ENCODE measurements at places on chromosomes 4 and X.

GRCh38 chrX:41490446-41490845 is 43.3 kb downstream of the NYX start:
- no peak for DNase-seq

- DNase-seq = no peak
Observed at GRCh38 chr4:164904336-164904735, 27.4 kb downstream of the APELA start.

- DNase-seq = no peak
Observed at GRCh38 chrX:55490974-55491373, 1.3 kb upstream of the USP51 start.

- no peak for DNase-seq
Observed at GRCh38 chrX:119735467-119735866, 22.9 kb upstream of the SOWAHD start.

- DNase-seq = no peak
Observed at GRCh38 chr4:20760053-20760452, 59.8 kb downstream of the PACRGL start.

GRCh38 chrX:149631234-149632165 is at the start of gene TMEM185A:
TSS of gene TMEM185A (minus strand) at chrX:149631792. CDS start at chrX:149631580, 212 bp downstream.
- peak; percentile 73 for DNase-seq

DNA sequence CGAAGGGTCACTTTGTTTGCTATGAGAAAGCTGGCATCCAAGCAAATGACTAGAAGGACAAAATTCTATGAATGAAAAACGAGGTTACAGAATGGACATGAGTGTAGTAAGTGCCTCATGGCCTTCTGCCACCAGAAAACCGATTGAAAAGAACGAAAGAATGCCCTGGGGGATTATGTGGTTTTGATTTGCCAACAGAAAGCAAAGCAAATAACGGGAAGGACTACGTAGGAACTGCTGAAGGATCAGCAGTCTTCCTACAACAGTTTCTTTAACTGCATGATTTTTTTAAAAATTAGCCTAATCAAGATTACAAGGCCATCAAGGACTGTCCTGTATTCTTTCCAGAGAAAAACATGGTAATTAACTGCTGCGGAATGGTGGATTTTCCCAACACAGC is 50.6 kb downstream of the NRK start:
- no peak for DNase-seq

GRCh38 chr4:38490753-38491446 is 173.1 kb upstream of the KLF3 start:
- no peak for DNase-seq

DNA sequence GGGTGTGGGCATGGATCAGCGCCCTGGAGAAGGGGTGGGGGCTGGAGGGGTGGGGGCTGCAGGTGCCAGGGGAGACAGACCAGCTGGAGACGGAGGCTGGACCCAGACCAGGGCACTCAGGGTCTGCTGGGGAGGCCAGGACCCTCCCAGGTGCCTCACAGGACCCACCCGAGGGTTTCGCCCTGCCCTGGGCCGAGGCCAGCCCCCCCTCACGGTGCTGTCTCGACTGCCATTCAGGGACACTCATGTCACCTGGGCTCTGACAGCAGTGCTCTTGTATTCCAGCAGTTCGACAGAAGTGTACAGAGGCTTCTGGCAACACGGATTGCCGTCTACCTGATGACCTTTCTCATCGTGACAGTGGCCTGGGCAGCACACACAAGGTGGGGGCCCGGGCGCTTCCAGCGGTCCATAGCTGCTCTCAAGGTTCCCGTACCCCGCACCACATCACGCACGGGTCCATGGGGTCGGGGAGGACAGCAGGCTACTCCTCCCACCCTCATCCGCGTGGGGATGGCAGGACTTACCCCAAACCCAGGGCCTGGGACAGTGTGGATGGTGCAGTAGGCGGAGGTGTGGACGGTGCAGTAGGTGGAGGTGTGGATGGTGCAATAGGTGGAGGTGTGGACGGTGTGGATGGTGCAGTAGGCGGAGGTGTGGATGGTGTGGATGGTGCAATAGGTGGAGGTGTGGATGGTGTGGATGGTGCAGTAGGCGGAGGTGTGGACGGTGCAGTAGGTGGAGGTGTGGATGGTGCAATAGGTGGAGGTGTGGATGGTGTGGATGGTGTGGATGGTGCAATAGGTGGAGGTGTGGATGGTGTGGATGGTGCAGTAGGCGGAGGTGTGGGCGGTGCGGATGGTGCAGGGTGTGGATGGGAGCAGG is 18.1 kb downstream of the TMEM175 start:
- no peak for DNase-seq

DNA sequence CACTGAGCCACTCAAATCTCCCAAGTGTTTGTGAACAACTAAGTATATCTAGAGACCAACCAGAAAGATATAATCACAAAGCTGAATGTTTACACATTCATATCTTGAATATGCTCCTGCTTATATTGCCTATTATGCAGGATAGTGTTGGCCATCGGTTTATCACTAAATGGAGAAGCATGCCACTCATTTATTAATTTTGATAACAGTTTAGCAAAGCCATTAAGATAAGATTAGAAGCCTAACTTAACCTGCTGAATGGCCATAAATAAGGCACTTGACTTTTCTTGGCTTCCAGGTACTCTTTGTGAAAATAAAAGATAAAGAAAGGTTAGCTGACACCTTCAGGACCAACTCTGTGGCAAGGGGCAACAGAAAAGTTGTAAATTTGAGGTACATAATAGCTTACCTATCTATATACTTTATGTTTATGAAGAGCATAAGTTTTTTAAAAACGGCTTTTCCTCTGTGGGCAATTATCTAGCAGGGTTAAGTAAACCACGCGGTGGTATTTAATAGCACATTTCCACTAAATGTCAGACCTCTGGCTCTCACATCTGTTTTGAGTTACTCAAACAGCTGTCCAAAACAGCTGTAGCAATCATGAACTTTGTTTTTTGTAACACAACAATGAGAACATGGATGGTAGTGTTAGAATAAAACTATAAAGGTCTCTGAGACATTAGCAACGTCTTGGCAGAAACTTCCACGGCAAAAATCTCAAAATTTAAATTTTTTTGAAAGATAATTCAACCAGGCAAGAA is 58.8 kb upstream of the FTHL17 start:
- no peak for DNase-seq

DNA sequence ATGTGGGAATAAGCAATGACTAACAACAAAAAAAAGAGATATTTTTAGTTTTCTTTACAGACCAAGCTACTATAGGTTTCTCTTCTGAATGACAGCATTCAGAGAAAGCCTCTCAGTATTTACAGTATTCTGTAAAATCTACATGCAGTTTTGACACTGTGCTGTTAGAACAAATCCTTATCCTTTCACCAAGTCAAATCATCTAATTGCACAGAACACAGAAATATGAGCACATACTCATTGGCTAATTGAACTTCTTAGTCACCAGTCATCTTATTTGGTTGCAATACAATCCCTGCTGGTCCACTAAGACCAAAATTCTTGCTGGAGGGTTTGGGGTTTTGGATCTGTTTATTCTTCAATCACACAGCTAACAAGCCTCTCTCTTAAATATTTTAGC is 5.7 kb downstream of the ACOT9 start:
- DNase-seq = no peak

- DNase-seq = no peak
Observed at GRCh38 chrX:20382518-20383297, 116.0 kb upstream of the RPS6KA3 start.

- no peak for DNase-seq
Observed at GRCh38 chr4:39502019-39502663, 25.1 kb downstream of the UGDH start.

DNA sequence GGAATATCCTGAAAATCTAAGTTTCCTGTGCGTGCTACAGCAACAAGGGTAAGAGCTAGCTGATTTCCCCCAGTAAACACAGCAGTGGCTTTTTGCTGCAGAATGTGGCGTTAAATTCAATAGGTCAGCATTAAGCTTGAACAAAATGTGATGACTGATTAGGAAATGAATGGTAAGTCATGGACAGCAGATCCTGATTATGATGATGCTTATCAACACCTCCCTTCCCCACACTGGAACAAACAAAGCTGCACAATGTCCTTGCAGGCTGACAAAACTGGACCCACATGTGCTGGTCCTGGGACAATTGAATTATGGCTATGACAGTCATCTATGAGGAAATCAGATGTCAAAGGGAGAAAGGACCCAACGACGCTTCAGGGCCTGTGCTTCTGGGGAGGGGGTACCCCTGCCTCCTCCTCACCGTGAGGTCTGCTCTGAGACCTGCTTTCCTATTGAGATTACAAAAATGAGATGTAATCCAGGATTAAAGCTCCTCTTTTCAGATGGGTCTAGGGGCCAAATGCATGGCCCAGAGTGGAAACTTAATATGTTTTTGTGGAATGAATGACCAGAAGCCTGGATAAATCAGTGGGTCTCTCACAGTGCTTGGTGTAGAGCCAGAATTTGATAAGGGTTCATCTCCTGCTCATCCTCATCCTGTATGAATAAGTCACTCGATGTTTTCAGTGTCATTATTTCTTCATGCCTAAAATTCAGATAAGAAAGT is 32.0 kb upstream of the BOD1L1 start:
- no peak for DNase-seq

GRCh38 chrX:39133971-39134370 is 332.7 kb downstream of the MID1IP1 start:
- DNase-seq = no peak

GRCh38 chr4:100087743-100088142 is 102.5 kb downstream of the DDIT4L start:
- no peak for DNase-seq

- no peak for DNase-seq
Observed at GRCh38 chr4:184722798-184723197, 11.1 kb downstream of the CENPU start.

DNA sequence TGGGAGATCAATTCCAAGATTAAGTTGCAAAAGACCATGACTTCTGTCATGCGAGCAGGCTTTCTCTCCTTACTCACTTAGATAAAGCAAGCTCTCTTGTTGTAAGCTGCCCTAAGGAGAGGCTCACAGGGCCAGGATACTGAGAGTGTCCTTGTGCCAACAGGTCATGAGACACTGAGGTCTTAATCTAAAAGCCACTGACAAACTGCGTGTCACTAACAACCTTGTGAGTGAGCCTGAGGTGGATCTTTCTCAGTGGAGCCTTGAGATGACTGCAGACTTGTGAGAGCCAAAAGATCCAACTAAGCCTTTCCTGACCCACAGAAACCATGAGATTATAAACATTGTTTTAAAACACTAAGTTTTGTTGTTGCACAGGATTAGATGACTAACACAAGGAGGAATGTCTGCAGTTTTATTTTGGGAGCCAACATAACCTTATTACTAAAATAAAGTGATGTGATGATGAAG is 170.5 kb downstream of the SLC39A8 start:
- no peak for DNase-seq

- peak; percentile 19 for DNase-seq
Observed at GRCh38 chrX:123648028-123648810, 84.6 kb downstream of the THOC2 start.

DNA sequence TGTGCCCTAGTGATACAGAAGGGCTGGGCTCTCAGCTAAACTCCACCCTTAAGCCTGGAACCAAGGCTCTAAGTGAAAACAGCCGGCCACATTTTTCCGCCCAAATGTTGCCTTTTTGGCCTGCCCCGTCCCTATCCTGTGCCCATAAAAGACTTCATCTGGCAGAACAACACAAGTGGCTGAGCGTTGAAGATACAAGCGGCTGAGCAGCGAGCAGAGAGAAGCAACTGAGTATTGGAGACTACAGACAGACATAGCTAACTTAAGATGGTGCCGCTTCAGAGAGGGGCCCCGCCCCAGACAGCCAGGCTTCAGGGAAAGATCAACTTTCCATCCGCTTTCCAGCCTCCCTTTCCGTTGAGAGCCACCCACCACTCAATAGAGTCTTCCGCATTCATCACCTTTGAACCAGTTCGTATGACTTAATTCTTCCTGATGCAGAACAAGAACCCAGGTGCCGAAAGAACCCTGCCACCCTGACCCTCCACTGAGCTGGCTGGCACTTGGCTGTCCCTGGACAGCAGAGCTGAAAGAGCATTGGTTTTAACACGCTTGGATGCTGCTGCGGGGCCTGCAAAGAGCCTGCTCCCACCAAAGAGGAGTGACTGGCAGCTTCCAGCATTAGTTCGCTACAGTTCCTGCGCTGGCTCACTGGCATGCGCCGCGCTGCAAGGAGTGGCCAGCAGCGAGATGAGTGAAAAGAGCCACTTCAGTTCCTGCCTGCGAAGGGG is 853.2 kb upstream of the INTU start:
- DNase-seq = no peak

DNA sequence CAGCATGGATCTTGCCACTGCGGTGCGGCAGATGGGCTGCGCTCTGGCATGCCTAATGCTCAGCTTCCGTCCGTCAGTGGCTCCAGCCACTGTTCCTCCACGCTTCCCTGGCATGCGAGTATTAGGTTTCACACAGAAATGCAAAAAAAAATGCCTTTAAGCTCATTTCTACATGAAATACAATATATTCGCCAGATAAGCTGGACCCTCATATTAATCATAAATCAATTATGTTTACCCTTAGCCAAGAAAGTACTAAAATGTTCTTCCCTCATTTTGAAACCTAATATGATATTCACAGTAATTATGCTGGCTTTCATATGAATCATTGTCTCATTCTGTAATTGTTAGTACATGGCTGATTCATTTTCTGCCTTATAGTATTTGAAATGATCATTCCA is 115.5 kb upstream of the FAM241A start:
- no peak for DNase-seq

Measured in naive thymus-derived CD8-positive, alpha-beta T cell (primary cell).